Motor neuron (in vitro differentiated cells): ENCODE measurements at places on chromosomes 6 and 20.

GRCh38 chr6:128284128-128284527, 236.3 kb downstream of the PTPRK start:
- ATAC-seq: peak; percentile 56

GRCh38 chr20:53940907-53941545, 129.4 kb downstream of the BCAS1 start:
- peak; percentile 60 for ATAC-seq

DNA sequence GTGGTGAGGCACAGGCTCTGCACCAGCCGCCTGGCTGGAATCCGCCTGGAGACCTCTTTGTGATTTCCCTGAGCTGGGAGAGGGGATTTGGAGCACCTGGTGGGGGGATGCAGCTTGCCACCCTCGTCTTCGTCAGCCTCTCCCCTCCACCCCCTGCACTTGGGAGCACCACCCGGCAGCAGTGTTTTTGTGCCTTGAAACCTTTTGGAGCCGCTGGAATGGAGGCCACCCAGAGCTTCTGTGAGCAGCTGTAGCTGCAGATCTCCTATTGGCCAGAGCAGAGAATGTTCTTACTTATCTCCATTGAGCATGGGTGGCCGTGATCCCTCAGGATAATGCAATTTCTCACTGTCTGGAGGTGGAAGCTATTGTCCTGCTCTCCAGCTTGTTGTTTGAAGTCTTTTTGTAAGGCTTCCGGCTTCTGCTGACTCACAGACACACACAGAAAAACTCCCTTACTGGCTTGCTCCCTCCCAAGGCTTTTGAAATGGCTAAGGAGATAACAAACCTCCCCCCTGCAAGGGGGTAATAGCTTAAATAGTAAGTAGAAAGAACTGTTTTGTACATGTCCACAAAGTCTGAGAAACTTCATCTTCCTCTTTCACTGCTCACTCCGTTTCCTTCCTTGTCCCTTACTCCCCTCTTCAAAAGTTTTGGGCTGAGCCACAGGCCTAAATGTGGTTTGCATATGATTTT, 271.2 kb downstream of the PRL start:
- ATAC-seq: peak; percentile 94

GRCh38 chr6:67009818-67010217, 1302.8 kb upstream of the EYS start:
- no peak for ATAC-seq

- ATAC-seq: peak; percentile 30
These were observed 47.1 kb downstream of the SNAI1 start for GRCh38 chr20:50029697-50030461.

GRCh38 chr6:126614642-126615504, 275.0 kb downstream of the CENPW start:
- no peak for ATAC-seq

GRCh38 chr20:58655328-58656107, 4.4 kb downstream of the STX16 start:
- ATAC-seq: no peak

DNA sequence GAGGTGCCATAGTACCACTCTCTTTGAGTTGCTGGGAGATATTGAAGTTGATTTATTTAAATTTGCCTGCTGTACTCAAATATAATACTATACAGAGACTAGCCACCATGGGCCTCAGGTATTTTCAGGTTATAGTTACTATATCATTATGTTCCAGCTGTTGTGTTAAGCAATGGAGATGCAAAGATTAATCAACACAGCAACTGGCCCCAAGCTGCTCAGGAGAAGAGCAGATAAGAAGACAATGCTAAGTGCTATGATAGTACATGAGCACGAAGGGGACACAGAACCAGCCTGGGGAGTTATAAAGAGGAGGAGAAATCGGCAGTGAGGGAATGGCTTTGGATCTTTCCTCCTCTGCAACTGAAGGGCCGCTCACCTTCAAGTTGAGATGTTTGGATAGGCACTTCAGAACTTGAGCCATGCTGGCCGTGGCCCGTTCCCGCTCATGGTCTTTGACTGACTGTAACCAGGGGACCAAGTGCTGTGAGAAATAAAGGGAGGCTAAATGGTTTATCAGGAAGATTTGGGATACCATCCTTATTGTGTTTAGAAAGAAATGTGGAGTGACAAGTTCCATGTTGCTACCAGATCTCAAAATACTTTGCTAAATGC, 24.3 kb upstream of the RPN2 start:
- ATAC-seq: no peak

DNA sequence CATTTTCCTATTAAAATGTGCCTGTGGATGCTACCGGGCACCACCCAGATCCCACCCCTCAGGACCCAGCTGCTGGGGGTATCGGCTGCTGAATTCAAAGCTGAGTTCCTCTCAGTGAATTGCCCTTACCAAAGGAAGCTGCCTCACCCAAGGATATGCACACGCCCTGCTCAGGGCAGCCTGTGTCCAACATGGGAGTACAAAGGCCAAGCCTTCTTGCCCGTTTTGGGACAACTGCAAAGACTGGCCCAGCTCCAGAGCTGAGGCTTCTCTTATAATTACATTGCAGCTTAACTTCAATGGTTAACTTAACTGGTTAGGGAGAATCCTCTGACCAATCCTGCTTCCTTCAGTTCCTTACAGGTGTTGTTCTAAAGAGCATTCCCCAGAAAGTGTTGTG, 19.8 kb upstream of the FANCE start:
- peak; percentile 39 for ATAC-seq

GRCh38 chr6:134621858-134622257, 303.9 kb upstream of the SGK1 start:
- ATAC-seq: no peak

- no peak for ATAC-seq
These were observed 313.6 kb downstream of the ALDH8A1 start for GRCh38 chr6:134636186-134636799.

DNA sequence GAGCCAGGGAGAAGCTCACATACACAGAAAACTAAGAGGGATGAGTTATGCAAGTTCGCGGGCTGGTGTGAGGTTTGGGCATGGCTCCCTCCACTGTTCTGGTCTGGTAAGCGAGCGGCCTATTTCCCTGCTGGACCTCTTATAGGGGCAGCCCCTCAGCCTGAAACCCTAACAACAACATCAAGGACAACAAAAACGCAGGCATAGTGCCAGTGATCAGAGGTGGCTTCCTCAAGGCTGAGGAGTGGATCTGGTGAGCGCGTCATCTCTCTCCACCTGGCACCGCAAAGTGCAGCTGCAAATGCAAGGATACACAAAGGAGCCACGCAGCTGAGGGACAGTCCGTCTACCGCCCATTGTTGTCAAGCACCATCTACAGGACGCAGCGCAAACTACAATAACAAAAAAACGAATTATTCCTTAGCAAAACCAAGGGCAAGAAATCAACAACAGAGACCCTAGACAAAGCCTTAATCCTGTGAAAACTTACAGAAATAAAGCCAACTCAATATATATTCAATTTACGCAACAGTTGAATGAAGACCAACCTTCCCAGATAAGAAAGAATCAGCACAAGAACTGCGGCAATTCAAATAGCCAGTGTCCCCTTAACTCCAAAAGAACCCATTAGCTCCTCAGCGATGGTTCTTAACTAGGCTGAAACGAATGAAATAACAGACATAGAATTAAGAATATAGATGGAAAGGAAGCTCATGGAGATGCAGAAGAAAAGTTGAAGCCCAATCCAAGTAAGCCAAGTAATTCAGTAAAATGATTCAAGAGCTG, 9.2 kb upstream of the DEFB110 start:
- ATAC-seq: peak; percentile 49

DNA sequence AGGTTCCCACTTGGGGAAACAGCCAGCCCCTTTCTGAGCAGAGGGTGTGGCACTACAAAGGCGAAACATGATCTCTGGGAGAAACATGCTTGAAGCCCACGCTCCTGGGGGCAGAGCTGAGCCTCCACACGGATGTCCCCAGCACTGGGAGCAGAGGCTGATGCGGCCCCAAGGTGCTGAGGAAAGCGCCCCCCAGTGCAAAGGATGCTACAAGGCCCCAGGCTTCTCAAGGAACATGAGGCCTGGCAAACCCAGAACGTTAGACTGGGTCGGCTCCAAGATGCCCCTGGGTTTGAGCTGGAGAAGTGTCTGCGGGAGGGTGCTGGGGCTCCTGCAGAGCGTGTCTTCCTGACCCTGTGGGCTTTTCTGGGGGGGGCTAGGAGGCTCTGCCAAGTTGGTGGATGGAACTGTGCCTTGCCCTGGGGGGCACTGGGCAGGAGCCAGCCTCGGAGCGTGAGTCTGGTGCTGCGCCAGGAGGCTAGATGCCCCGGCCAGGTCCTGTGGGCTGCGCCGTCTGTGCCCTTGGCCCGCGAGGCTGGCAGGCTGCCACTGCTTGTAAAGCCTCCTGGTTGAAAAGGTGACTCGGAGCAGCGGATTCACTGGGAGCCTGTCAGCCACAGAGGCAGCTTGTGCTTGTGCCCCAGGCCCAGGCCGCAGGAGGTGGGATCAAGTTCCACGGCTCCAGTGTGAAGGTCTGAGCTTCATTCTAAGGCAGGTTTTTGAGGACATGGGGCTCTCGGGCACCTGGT, 8.1 kb downstream of the SYNJ2 start:
- peak; percentile 32 for ATAC-seq

DNA sequence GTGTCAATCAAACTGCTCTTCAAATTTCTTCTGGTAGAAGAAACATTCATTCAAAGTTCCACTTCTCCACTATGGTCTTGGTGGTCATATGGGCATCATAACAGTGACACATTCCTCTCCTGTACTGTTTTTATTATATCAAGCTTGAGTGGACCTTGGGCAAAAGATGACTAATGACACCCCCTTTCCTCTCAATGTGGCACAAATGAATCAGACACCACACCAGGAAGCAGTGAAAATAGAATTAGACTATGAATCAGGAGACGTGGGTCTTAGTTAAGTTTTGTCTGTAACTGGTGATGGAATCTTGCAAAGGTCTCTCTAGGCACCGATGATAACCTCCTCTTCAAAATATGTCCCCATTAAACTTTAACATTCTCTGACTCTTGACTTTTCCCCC, 9.0 kb upstream of the NRSN1 start:
- no peak for ATAC-seq

GRCh38 chr6:37819802-37820717, 533 bp downstream of the ZFAND3 start:
- peak; percentile 13 for ATAC-seq

DNA sequence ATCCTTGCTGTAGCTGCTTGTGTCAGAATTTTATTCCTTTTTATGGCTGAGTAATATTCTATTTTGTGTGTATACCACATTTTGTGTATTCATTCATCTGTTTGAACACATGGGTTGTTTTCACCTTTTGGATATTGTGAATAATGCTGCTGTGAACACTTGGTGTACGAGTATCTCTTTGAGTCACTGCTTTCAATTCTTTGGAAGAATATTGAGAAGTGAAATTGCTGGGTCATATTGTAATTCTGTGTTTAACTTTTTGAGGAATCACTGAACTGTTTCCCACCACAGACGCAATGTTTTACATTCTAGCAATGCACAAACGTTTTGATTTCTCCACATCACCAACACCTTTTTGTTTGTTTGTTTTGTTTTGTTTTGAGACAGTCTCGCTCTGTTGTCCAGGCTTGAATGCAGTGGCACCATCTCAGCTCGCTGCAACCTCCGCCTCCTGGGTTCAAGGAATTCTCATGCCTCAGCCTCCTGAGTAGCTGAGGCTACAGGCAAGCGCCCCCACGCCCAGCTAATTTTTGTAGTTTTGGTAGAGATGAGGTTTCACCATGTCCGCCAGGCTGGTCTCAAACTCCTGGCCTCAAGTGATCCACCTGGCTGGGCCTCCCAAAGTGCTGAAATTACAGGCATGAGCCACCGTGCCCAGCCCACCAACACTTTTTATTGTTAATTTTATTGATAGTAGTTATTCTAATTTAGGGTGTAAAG, 21.7 kb downstream of the CPXM1 start:
- no peak for ATAC-seq

DNA sequence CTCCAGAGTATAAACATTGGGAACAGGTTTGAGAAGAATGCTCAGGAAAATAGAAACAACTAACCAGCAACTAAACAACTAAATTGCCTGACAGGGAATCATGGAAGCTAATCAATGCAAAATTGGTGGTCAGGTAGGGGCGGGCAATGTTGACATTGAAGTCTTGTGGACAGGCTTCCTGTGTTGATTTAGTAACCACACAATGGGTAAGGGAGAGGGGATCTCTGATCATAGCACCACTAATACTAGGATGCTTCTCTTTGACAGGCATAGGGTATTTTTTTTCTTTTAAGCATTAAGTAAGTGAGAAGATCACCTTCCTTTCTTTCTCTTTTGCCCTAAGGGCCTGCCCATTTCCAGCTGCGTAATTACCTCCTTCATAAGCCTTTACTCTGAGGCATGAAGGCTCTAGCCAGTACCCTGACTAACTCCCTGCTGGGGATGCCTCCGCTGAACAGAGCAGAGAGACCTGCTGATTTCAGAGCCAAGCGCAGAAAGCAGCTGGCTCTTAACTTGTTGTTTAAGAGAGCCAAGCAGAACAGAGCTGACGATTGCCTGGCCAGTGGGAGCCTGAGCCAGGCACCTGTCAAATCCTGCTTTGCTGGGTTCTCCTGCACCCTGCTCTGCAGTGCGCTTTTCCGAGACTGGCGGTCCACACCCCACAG, 118.7 kb downstream of the BMP2 start:
- no peak for ATAC-seq

DNA sequence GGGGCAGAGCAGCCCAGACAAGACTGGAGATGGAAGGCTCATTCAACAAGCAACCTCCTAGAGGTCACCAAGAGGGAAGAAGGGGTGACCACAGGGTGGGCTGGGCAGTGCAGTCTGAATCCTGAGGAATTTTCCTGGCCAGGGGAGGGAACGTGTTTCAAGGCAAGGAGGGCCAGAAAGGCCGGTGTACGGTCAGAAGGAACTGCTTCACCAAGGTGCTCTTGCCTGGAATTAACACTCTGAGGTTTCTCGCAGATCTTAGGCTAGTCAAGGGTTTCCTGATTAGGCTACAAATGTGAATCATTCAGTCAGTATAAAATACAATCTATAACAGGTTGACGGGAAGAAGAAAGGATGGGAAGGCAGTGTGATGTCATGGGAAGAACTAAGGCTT, 199.3 kb downstream of the LRFN2 start:
- ATAC-seq: no peak
